Neural progenitor cell (in vitro differentiated cells): ENCODE measurements at places on chromosomes 16 and 17. TPM values are rescaled to one million over a fixed set of nuclear protein-coding genes. Genes with fewer than 3 reads are reported as not detected.

- no peak overlapping the region for H3K4me3 ChIP-seq
- no peaks in the 10 kb centered on the region for H3K4me1 ChIP-seq
- peaks cover 8% of the 10 kb centered on the region for H3K27me3 ChIP-seq
- DNase-seq = no peak
Observed at GRCh38 chr16:30820952-30821421, 34.0 kb upstream of the ZNF629 start.

GRCh38 chr17:266701-267667, 85.5 kb upstream of the DOC2B start:
- H3K4me1 ChIP-seq = peaks cover 3% of the 10 kb centered on the region
- DNase-seq = peak; percentile 40
- H3K27me3 ChIP-seq = no peaks in the 10 kb centered on the region
- no peaks in the 10 kb centered on the region for H3K36me3 ChIP-seq
- no peak overlapping the region for H3K4me3 ChIP-seq

Gene PITPNM3
- 2.8 and 5.0 TPM in 2 replicates for total RNA-seq

Gene TAOK2
- 13.8 and 49.9 TPM in 2 replicates for total RNA-seq

DNA sequence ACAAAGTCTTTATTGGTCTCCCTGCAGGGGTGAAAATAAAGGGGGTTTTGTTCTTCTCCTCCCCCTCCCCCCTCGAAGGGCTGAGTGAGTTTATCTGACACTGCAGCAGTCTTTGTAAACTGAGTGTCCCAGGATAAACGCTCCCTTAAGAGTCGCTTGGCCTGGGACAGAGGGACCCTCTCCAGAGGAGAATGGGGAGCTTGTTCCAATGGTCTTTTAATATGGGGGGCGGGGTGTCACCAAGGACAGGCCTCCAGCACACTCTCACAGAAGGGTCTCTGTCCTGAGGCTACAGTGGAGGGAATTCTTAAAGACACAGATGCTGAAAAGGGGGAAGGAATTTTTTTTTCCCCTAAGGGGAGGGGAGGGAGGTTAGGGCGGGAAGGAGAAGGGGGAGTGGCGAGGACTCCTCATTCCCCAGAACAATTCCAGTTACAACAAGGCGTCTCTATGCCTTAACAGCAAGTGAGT, 455.5 kb downstream of the SOX9 start:
- no peaks in the 10 kb centered on the region for H3K27me3 ChIP-seq
- no peaks in the 10 kb centered on the region for H3K36me3 ChIP-seq
- peak overlapping the region; percentile 84 for H3K27ac ChIP-seq
- H3K4me3 ChIP-seq = peak overlapping the region; percentile 35
- DNase-seq = peak; percentile 78

Gene SYNRG
- 22.4 and 26.3 TPM in 2 replicates for total RNA-seq

DNA sequence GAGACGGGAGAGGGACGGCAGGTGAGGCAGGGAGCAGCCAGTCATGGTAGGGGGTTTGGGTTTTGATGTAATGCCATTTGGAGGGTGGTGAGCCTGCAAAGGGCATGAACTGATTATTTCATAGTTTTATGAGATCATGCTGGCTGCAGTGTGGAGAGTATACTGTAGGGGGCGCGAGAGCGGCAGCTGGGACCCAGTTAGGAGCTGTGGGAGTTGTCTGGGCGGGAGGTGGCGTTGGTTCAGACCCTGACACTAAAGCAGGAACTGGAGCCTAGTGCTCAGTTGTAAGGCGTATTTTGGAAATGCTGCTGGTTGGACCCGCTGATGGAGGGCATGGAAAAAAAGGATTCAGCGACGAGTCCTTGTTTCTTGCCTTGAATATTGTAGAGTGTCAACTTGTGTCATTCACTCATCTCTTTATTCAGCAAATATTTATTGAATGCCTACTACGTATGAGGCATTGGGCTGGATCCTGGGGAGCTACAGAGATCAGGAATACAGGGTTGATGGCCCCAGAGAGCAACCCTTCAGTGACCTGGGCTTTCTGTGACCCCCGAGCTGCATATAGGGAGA, 23.7 kb upstream of the KDM8 start:
- no peaks in the 10 kb centered on the region for H3K36me3 ChIP-seq
- H3K4me1 ChIP-seq = no peaks in the 10 kb centered on the region
- no peak overlapping the region for H3K4me3 ChIP-seq
- peak; percentile 79 for DNase-seq

Gene CISD3
- 0.60 and 1.0 TPM in 2 replicates for total RNA-seq

Gene ASPHD1
- total RNA-seq = 0.97 and 4.5 TPM in 2 replicates

DNA sequence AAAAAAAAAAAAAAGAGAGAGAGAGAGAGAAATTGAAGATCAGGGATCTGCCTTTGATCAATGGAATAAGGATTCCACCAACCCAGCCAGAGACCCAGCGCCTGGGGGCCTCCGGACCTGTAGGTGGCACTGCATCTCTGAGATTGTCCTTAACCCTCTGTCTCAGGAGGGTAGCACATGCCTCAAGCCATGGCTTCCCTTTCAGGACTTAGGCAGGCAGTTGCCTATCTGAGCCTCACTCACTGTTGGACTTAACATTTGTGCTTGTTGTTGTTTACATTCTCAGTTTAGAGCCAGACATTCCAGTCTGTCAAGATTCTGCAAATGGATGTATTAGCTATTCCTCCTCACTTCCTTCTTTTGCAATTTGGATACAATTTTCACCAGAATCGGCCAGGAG, 5.1 kb upstream of the SCNN1B start:
- H3K4me3 ChIP-seq = no peak overlapping the region
- peak; percentile 16 for DNase-seq
- H3K27me3 ChIP-seq = peaks cover 22% of the 10 kb centered on the region
- H3K27ac ChIP-seq = no peak overlapping the region
- no peaks in the 10 kb centered on the region for H3K4me1 ChIP-seq
- H3K36me3 ChIP-seq = no peaks in the 10 kb centered on the region
